ENCODE measurements at places on chromosomes 3 and 15.

DNA sequence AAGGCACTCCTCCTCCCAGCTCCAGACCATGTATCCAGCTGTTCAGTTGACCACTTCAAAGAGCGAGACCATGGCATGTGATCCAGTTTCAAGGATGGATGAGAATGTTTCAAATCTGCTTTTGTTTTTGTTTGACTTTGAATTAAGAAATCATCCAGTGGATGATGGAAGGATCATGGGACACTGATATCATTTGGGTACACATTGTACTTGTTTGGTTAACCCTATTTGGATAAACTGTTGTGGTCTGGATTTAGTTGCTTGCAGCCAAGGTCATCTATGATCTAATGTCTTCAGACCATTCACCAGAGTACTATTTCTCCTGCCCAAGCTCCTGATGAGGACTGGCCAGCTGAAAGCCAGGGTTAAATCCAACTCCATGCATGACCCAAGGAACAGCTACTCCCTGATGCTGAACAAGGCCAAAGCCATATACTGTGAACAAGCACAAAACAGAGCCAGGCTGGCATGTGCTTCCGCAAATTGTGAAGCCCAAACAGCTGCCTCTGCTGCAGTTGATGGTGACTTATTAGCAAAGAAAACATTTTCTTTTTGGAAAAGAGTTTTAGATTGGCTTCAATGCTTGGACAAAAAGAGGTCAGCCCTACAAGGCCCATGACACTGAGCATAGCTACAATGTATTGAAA is 5.2 kb upstream of the ADAMTS17 start:
- DNase-seq: no peak

GRCh38 chr3:21564531-21564930 is 186.5 kb downstream of the ZNF385D start:
- DNase-seq: no peak

GRCh38 chr3:122893754-122894668 is 99.1 kb downstream of the SLC49A4 start:
- DNase-seq: no peak

DNA sequence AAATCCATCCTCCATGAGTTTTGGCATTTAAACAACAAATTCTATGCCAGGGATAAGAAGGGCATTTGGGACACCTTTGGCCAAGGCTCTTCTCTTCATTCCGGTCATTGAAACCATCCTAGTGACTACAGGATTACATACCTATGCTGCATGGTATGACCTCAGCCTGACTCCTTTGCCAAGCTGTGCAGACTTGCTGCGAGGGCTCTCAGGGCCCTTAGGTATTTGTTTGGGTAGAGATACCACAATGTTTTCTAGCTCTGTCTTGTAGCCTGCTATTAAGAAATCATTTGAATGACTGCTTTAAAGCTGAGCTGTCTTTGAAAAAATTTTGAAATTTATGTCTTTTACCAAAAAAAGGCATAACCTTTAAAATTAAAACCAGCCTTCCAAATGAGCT is 749.8 kb upstream of the SGO1 start:
- no peak for DNase-seq

DNA sequence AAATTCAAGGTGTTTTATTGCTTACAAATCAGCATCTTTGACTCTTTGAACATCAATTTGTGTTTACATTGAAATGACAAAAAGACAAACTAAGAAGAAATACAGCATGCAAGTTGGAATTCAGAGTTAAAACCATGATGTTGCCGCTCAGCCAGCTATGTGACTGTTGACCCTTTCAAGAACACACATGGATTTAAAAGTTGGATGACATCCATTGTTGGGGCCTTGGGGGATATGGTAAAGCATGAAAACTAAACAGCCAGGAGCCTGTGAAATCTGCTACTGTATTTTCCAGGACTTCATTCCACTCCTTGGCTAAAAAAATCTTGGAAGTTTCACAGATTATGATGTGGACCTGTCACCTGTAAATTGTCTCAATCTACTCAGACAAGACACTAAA is 4.6 kb downstream of the P2RY1 start:
- no peak for DNase-seq

GRCh38 chr15:69323893-69324430 is 25.2 kb downstream of the PAQR5 start:
- DNase-seq: no peak

- DNase-seq: no peak
Observed at GRCh38 chr15:54519577-54519976, 541.3 kb downstream of the UNC13C start.

- DNase-seq: no peak
Observed at GRCh38 chr3:133988631-133989161, 41.0 kb downstream of the SLCO2A1 start.

DNA sequence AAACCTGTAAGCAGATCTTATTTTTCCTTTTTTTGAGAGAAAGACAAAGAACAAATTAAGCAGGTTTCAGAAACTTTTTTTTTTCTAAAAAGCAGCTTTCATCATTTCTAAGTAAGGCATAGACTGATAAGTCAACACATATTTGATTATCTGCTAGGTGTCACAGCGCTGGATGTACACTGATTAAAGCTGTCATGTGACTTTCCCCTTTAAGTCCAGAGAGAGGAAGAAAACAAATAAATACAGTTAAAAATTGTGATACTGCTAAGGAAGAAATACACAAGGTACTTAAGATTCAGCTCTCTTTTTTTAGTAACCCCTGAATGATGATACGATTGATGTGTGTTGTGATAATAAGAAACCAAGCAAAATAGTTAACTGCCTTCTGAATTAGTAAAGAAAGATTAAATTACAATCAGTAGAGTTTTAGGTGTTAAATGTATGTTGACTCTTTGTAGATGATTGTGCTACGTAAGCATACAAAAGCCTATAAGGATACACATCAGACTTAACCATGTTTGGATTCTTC is 2.8 kb downstream of the GLCE start:
- DNase-seq: no peak

GRCh38 chr3:32399030-32399620 is 7.5 kb downstream of the CMTM7 start:
- no peak for DNase-seq

All from cortex of kidney (tissue), 1 donor.